Activated naive CD8-positive, alpha-beta T cell treated with anti-CD3 and anti-CD28 coated beads, Interleukin-2, amount 50 U/mL, for 16 hours (primary cell): ENCODE measurements at places on chromosomes 16 and 17.

DNA sequence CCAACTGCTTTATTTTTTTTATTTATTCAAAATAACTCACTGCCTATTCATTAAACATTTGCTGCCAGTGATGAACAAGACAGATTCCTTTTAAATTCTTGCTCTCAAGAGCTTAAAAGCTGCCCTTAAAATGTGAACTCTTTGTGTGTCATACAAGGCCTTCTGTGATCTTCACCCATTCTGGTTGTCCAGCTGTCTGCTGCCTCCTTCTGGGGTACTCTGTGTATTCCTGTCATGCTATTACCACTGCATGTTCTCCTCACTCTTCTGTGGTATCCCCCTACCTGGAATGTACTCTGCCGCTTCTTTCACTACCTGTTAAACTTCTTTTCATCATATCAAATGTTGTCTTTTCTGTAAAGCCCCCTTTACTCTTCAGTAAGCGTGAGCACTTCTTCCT, 165.8 kb downstream of the CHD9 start:
- DNase-seq, result no peak

GRCh38 chr17:82228842-82229697, at the start of gene SLC16A3:
SLC16A3 (plus strand) TSS chr17:82229042; CDS start chr17:82236009, 6,967 bp downstream.
- no peak for DNase-seq

- DNase-seq, result no peak
Measured at GRCh38 chr16:19595043-19595767, 39.7 kb downstream of the VPS35L start.

GRCh38 chr16:50198802-50199403, 45.8 kb downstream of the TENT4B start:
- DNase-seq, result no peak

GRCh38 chr17:38883592-38884526, 14.0 kb downstream of the LASP1 start:
- DNase-seq, result no peak
